ENCODE measurements at places on chromosomes 7 and 10.

GRCh38 chr7:44046321-44047061 is 2.0 kb downstream of the DBNL start:
- no peak for DNase-seq

DNA sequence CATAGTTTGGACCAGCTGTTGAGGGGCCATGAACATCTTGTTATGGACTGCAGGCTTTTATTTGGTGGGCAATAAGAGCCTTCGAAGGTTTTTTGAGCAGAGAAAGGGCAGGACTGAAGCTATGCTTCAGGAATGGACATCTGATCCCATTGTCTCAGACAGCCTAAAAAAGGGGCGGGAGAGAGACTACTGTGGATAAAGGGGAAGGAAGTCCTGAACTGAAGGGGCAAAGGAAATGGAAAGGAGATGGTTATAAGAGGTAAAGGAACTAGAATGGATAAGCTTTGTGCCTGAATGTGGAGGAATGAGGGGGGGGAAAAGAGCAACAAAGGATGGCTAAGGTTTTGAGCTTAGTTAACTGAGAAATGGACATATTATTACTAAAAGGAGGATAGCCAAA is 172.5 kb downstream of the SKAP2 start:
- DNase-seq, result no peak

GRCh38 chr10:104766341-104766740 is 125.3 kb downstream of the SORCS3 start:
- DNase-seq, result no peak

DNA sequence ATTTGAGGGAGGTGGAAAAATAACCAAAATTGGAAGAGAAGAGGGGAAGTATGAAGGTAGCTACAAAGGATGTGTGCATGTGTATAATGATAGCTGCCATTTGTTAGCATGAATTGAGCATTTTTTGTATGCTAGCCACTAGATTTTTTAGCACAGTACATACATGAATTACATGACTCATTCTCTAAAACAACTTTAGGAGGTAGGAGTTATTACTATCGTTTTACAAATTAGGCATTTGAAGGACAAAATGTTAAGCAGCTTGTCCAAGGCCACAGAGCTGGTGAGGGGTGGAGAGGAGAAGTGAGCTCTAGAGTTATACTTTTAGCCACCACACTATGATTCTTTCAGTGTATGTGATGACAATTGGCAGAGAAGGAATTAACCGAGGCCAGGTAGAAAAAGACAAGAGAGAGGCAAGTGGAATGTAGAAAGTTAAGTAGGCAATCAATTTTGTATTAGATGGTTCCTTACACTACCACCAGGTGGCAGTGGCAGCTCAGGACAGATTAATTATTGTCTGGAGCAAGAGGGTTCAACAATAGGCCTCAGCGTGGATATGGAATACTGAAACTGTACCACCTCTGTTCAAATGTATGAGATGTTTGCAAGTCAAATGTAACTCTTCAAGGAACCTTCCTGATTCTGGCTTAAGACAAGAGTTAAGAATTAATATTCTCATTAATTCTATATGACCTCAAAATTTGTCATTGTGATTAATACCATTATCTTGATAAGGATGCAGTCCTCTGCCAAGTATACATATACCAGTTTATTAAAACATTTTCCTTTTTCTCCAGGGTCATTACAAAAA is 128.0 kb downstream of the MBL2 start:
- no peak for DNase-seq

- DNase-seq, result no peak
Measured at GRCh38 chr10:127012071-127012768, 107.0 kb downstream of the DOCK1 start.

- no peak for DNase-seq
Measured at GRCh38 chr7:42103456-42103855, 133.6 kb downstream of the GLI3 start.

DNA sequence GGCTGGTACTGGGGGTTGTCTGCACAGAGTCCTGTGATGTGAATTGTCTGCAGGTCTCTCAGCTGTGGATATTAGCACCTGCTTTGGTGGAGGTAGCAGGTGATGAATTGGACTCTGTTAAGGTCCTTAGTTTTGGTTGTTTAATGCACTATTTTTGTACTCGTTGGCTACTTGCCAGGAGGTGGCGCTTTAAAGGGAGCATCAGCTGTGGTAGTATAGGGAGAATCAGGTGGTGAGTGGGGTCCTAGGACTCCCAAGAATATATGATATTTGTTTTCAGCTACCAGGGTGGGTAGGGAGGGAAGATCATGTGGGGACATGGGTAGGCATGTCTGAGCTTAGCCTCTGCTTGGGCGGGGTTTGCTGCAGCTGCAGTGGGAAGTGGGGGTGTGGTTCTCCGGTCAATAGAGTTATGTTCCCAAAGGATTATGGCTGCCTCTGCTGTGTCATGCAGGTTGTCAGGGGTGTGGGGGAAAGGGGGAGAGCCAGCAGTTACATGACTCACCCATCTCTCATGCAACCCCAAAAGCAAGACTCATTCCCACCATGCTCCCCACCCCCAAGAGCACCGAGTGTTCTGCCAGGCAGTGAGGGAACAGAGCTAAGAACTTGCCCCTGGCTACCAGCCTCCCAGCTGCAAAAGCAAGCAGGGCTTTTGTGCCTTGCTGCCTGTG is 53.7 kb upstream of the ZNF273 start:
- no peak for DNase-seq

GRCh38 chr10:45373576-45374349 is at the start of gene ALOX5:
Gene ALOX5, plus strand, starts transcription at chr10:45374216. Its CDS starts 64 bp downstream, at chr10:45374280.
- DNase-seq, result peak; percentile 66

DNA sequence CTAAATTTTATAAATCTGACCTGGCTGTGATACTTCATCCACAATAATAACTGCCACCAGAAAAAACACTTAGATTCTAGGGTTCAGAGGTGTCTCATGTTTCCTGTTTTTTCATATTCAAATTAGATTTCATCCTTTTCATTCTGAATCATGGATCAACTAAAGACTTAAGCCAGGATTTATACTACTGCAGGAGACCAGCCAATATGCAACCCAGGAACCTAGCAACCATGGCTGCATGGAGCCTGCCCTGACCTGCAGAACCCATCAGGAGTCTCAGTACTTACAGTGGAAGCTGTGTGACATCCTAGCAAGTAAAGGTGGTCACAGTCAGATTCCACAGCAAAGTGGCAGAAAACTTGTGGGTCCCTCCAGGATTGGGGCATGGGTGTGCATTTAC is 40.5 kb upstream of the RNF148 start:
- DNase-seq, result no peak

GRCh38 chr10:44370731-44371248 is 14.1 kb downstream of the CXCL12 start:
- no peak for DNase-seq

DNA sequence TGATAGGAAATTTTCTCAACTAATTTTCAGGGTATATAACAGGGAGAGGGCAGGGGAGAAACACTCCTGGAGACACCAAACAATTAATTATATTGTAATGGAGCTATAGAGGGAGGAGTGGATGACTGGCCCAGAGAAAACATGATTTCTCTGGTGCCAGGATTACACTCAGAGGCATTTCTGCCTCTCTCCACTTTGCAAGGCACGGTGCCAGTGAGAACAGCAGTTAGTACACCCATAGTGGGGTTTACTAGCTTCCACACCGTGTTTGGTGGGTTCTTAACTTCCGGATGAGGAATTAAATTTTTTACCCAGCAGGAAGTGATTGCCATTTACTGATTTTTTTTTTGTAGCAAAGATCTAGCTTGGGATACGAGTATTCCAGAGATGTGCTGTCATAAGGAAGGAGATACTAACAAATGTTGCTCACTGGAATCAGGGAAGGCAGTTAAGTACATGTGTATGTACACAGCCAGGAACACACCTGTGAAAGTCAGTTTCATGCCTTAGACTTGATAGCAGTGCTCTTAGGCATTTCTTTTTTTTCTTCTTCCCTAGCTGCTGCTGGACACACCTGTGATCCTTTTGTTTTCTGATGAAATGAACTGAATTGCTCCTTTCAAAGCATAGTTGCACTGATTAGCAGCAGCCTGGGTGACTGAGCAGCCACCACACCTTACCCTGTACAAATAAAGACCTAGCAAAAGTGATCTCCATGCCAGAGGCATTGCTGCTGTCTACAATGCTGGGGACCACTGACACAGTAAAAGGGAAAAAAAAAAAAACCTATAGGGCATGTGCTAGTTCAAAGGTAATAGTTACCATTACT is 58.1 kb downstream of the POLL start:
- no peak for DNase-seq

DNA sequence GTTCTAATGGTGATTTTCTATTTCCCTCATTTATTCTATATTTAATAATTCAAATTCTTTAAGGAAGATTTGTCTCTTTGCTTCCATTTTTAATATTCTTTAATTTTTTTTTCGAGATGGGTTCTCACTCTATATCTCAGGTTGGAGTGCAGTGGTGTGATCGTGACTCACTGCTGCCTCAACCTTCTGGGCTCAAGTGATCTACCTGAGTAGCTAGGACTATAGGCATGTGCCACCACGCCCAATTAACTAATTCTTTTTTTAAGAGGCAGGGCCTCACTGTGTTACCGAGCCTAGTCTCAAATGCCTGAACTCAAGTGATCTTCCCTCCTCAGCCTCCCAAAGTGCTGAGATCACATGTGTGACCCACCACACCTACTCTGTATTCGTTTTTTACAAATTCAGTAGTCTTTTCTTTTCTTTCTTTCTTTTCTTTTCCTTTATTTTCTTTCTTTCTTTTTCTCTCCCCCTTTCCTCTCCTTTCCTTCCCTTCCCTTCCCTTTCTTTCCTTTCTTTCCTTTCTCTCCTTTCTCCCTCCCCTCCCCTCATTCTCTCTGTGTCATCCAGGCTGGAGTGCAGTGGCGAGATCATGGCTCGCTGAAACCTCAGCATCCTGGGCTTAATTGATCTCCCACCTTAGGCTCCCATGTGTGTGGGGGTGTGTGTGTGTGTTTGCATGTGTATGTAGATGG is 323.1 kb downstream of the ADK start:
- DNase-seq, result no peak

- no peak for DNase-seq
Measured at GRCh38 chr10:110821508-110821907, 50.2 kb upstream of the PDCD4 start.

DNA sequence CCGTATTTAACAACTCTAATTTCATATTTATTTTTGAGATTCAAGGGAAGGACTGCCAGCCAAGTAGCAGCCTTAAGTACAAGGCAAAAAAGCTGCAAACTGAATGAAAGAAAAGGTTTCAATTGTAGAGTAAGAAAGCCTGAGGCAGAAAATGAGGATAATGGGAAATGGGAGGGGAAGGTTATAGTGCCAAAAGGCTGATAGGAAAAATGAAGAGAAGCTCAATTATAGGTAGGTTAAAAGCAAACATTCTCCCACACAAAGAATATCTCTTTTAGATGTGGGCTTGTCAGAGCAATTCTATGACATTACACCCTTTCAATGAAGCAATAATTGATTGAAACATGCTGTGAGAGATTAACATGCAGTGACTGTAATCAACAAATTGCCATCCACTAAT is 175.3 kb downstream of the RAPGEF5 start:
- DNase-seq, result no peak

DNA sequence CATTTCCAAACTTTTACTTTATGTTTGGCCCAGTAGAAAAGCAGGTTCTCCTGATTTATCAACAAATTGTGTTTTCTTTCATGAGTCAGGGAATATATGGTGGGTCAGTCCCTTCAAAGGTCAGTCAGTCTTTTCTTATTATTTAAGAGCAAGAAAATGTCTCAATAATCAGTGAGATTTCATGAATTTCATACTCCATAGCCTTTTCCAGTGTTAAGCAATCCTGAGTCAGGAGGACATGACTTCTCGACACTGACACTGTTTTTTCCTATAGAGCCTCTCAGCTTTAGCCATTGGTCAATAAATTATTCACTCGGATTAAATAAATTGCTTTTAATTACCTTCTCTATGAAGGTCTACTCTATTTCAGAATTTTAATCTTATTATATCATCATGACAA is 334.5 kb downstream of the SORCS1 start:
- no peak for DNase-seq

- DNase-seq, result peak; percentile 32
Measured at GRCh38 chr10:15433850-15434537, 62.9 kb upstream of the FAM171A1 start.

DNA sequence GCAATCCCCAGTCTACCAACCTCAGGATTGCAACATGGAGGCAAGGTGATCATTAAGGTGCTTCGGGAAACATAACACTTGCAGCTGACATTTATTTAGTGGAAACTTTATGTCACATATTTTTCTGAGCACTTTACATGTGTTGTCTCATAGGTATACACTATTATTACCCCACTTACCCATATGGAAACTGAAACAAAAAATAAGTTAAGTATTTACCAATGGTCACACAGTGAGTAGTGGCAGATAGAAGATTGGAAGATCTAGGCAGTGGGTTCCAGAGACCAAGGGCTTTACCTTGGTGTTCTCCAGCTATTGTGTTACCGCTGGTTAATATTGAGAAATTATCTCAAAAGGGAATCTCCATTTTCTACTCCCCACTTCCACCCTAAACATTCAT is 1279.1 kb upstream of the SORCS1 start:
- DNase-seq, result no peak

Measured in GM12891 (cell line).